CD4-positive, alpha-beta T cell treated with Interleukin-2 at 100 ng/mL for 4 hours (primary cell): ENCODE measurements at places on chromosomes 11 and 22.

GRCh38 chr11:10301656-10302358, 3.1 kb upstream of the ADM start:
- no peak for DNase-seq

DNA sequence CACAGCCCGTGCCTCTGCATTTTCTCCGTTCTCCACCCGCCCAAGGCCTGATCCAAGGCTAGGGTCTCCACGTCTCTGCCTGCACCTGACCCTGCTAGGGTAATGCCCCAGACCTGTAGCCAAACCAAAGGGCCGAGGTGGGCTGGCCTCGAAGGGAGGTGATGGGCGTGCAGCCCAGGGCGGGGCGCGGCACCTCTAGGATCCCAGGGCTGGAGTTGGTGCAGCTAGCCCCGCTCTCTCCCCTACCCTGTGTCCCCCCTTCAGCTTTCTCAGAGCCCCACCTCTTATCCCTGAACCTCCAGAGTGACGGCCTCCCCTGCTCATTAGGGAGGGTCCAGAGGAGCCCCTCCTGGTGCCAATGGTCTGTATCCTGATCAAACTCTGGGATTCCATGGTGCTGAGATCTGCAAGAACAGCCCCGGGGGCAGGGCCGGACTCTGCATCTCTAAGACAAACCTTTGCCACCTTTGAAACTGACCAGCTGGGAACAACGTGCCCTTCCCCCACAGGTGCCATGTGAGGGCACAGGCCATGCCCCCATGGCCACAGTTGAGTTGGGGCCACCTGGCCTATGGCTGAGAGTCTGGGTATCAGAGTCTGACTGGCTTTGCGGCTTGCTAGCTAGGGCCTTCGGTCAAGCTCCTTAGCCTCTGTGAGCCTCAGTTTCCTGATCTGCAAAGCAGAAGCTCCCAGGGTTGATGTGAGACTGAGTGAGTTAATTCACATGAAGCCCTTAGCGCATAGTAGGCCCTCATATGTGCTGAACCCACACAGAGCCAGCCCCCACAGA, 23.1 kb upstream of the CBX7 start:
- DNase-seq, result no peak

DNA sequence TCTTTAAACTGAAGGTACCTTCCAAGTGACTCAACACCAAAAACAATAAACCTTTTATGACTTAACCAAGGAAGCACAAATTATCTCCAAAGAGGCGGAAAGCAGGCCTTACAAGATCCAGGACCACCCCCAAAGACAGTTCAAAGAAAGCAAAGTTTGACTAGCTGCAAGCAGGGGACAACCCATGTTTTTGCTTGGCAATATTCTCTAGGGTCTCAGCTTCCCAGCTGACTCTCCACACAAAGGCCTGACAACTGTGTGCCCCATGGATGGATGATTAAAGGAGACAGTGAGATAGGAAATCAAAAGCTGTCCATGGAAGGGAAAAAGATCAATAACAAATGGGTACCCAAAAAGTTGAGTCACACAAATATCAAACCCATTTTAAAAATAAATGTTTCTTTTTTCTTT, 232.2 kb downstream of the DDX10 start:
- DNase-seq, result no peak

DNA sequence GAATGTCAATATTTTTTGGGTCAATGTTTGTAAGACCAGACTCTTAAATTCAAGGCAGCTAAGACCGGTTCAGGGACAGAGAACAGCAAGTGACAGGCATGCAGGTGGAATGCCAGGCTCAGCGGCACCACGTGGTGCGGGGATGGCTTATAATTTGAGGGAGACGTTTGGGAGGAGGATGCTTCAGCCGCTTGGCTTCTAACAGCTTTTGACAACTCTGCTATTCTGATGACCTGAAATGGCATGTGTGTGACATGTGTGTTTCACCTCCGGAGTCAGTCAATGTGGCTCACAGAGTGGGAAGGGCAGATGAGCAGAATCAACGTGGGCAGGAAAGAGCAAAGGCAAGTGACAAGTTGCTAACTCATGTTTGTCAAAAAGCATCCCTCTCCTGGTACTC, 228.3 kb downstream of the KIRREL3 start:
- DNase-seq, result no peak

DNA sequence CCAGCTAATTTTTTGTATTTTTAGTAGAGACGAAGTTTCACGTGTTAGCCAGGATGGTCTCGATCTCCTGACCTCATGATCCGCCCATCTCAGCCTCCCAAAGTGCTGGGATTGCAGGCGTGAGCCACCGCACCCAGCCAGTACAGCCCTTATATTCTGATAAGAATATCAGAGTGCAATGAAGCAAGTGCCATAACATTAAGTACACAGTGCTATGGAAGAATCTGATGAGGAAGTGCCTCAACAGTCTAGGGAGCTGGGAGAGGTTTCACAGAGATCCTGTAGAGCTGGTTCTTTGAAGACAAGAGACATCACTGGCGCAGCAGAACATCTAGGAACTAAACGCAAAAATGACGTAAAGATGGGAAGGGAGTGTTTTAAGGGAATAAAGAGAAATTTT, 2.1 kb downstream of the RTCB start:
- DNase-seq, result no peak

DNA sequence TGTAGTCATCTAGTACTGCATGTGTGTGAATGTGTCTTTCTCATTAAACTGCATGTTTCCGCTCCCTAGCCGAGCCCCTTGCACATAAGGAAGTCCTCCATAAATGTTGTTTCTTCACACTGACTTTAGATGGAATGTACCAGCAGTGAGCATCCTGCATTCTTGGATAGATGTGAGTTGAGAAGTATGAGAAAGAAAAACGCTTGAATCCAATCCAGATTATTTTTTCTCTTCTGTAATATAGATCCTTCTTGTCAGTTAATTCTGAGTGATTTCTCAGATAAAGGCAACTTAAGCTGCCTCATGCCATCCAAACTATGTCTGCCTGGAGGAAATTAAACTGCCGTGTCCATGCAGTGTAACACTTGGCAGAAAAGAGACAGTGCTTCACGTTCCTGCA, 268.1 kb upstream of the ISX start:
- no peak for DNase-seq

GRCh38 chr11:1868636-1869291, 15.9 kb downstream of the LSP1 start:
- DNase-seq, result no peak

DNA sequence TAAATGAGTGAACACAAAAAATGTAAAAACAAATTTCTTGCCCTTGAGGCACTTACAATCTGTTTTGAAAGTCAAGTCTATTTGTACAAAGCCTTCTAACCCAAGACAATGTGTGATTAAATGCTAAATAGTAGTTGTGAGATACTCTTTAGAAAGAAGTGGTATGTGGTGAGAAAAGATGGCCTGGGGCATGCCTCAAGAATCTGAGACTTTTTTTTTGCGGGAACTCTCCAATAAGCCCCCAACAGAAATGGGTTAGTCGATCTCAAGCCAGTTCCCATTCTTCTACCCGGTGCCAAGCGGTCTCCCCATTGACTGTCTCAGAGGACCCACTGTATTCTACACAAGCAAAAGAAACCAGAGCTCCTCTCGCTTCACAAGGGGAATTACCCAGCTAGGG, 26.9 kb upstream of the TBCEL start:
- DNase-seq, result no peak

- DNase-seq, result no peak
Measured at GRCh38 chr11:36803084-36803483, 205.0 kb upstream of the RAG2 start.

GRCh38 chr11:23956586-23956985, 540.3 kb upstream of the LUZP2 start:
- DNase-seq, result no peak

- DNase-seq, result no peak
Measured at GRCh38 chr11:96459751-96460150, 69.9 kb downstream of the JRKL start.

DNA sequence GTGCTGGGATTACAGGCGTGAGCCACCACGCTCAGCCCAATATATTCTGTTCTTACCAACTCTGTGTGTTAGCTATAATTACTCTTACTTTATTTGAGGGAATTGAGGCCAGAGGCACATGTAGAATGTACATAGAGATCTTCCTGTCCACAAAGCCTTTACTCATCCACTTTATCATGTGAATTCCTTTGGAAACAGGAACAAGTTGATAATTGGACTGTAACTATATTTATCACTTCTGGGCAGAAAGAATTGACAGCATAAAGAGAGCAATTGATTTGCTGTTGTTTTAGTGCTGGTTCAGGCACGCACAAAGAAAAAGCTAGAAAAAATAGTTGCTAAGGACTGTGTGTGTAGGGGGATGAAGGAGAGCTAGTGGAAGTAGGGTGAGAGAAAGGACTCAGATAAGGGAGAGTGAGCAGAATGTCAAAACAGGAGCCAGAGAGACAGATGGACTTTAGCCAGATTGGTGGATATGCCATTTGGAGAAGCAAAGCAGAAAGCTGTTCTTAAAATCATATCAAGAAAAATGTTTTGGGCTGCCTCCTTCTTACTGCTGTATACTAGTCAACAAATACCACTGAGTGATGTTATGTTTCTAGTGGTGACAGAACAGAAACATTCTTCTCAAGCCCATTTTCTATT, 929.8 kb upstream of the CNTN5 start:
- DNase-seq, result no peak

GRCh38 chr11:66892911-66893310, 36.0 kb downstream of the LRFN4 start:
- no peak for DNase-seq

GRCh38 chr22:47210112-47210657, 447.7 kb downstream of the TBC1D22A start:
- no peak for DNase-seq

DNA sequence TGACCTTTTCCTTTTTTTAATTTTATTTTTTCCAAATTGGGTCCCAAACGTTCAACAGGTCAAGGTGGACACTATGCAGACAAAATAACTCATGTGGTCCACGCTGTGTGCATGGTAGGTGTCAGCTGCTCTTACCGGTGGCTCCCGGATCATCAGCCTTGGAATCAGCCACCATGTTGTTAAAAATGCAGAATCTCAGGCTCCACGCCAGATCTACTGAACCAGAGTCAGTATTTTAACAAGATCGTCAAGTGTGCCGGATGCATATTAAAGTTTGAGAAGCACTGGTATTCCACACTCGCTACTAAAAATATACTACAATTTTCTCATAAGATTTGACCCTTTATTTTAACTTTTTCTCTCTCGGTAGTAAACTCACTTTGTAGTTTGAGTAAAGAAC, 553 bp upstream of the LDLRAD3 start:
- no peak for DNase-seq

DNA sequence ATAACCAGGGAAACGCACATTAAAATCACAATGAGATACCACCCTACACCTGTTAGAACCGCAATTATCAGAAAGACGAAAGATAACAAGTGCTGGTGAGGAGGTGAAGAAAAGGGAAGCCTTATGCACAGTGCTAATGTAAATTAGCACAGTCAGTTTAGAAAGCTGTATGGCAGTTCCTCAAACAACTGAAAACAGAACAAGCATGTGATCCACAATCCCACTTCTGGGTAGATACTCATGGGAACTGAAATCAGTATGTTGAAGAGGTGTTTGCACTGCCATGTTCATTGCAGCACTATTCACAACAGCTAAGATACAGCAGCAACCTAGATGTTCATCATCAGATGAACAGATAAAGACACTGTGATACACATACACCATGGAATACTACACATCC, 75.0 kb upstream of the CCND1 start:
- no peak for DNase-seq

DNA sequence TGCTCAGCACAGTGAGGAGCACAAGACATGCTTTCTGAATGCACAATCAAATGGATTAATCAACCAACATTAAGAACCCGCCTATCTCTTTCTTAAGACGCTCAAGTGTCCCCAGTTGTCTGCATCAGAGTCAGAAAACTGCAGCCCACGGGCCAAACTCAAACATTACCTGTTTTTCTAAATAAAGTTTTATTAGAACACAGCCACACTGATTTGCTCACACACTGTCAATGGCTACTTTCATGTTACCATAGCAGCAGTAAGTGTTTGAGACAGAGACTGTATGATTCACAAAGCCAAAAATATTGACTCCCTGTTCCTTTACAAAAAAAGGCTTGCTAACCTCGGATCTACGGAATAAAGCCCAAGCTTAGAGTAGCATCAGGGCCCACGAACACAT, 49.0 kb upstream of the ISX start:
- DNase-seq, result no peak

DNA sequence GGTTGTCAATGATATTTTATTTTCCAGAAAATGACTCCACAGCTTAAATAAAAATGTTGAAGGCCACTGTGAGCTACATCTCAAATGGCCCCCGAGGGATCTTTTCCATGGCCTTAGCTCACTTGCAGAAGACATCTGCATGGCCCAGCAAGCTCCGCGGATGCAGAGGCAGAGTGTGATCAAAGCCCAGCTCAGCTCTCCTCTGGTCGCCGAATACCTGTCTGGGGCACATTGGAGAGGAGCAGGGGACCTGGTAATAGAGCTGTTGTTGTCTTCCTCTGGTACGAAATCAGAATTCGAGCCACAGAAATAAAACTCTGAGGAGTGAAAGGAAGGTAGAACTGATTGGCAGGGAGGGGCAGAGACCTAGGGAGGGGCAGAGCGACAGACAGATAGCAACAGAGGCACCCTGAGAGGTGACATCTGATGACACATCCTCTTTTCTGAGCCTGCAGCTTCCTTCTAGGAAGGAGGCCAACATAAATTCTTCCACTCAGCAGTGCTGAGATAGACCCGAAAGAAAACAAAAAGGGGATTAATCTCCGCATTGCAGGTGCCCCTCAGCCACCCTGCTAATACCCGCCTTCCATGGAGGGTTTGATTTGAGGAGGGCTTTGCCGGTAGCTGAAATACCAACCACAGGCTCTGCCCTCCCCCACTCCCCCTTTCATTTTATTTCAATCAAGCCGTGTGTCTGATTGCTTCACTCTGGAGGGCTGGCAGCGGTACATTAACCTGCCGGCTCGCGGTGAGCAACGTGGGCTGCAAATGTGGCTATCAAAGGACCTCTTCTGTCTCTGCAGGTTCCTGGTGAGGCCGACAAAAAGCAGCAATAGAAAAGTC, 759.4 kb downstream of the OPCML start:
- DNase-seq, result no peak

DNA sequence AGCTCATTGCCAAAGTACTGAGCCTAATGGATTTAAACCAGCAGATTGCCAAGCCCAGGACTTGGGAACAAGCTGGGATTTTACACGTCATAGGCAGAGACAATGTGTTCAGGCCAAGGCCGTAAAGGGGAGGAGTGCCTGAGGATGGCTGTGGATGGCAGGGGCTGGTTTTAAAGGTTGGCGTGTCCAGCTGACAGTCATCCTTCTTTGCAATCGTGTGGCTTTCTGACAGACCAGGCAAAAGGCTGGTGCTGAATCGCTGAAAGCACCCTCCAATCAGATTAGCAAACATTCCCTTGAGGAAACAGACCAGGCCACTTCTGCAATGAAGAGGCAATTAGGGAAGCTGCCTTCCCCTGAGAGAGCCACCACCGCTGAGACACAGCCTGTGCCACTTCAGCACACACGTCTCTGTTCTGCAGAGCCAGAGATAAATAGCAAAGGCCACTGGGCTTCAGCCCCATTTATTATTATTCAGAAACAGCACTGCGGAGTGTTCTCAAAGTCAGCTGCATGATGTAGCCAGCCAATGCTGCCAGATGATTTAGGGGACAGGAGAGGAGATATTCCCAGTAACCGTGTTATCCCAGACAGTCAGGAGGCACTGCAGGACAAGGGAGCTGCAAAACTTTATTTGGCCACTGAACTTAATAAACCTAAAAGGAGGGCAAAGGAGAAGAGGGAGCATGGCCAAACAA, 54.2 kb upstream of the CSNK2A3 start:
- no peak for DNase-seq
